Mucosa of gallbladder (tissue), 1 donor: ENCODE measurements at places on chromosomes 1 and 21.

DNA sequence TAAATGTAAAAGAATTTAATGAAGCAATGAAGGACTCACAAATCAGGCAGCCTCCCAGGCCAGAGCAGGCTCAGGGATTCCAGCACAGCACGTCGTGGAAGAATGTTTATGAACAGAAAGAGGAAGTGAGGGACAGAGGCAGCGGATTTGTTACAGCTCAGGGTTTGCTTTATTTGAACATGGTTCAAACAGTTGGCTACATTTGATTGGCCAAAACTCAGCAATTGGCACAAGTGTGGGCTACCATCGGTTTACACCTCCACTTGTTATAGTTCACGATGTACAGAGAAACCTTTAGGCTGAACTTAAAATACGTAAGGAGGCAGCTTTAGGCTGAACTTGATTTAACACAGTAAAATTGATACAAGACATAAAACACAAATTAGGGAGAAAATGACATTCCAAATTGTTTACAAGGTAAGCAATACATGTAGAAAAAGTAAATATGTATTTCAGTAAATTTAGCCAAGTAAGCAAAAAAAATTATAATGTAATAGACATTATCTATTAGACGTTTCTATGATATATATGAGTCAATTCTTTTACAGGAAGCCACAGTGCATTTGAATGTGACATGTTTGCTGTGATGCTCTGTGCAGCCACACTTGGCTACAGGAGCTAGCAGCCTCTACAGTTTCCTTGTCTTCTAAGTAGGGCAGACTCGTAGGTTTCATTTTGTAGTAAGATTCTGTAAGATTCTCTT is 126.5 kb downstream of the ADSS2 start:
- no peak for DNase-seq

GRCh38 chr1:13757693-13758092 is 57.7 kb downstream of the PRDM2 start:
- no peak for DNase-seq

DNA sequence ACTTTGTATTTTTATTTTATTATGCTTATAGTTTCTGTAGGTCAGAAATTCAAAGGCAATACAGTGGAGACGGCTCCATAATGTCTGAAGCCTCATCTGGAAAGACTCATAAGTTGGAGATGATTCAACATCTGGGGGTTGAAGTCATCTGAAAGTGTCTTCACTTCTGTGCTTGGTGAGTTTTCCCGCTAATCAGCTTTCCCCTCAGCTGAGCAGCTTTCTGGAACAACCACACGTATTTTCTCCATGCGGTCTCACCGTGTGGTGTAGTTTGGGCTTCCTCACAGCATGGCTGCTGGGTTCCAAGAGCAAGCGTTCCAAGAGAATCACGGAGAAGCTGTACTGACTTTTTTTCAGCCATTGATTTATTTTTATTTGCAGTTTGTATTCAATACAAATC is 7.6 kb upstream of the DDI2 start:
- no peak for DNase-seq

GRCh38 chr1:65971547-65971946 is 178.9 kb downstream of the PDE4B start:
- no peak for DNase-seq
